ENCODE measurements at places on chromosomes 12 and 14.
A peak's percentile ranks its signal among the peaks of the same experiment; 100 is the strongest.

- DNase-seq = no peak
These were observed 61.2 kb upstream of the DIO3 start for GRCh38 chr14:101500061-101500460.

- DNase-seq = no peak
These were observed 63.9 kb upstream of the GALNT9 start for GRCh38 chr12:132393245-132393795.

- no peak for DNase-seq
These were observed 25.5 kb downstream of the GCH1 start for GRCh38 chr14:54877015-54877702.

DNA sequence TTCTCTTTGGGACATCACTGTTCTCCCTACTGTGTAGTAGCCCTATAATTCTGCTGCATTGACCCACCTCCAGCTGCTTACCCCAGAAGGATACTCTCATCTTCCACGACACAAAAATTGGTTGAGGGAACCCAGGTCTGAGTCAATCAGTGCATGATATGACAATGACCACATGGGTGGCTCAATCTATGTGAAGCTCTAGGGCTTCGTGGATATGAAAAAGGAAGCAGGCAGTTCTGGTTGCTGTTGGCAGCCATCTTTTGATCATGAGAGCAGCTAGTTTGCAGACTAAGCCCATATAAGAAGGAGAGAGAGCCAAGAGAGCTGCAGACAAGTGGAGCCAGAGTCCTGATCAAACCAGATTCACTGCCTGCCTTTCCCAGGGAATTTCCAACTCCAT lies 57.9 kb downstream of the AVPR1A start:
- no peak for DNase-seq

GRCh38 chr12:509500-509899 lies 49.8 kb downstream of the B4GALNT3 start:
- no peak for DNase-seq

DNA sequence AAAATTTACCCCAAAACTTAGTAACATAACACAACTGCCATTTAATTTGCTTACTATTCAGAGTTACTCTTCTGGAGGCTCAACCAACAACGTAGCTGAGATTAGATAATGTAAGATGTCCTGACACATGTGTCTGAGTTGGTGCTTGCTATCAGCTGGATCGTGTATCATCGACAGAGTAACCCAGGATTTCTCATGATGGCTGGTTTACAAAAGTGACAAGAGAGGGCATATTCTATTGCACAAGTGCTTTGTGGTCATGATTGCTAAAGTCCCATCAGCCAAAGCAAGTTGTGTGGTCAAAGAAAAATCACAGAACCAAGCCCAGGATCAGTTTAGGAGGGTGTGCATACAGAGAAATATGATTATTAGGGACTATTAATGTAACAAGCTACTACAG lies 73.4 kb downstream of the CAPZA3 start:
- no peak for DNase-seq

- no peak for DNase-seq
These were observed 11.4 kb downstream of the DUSP6 start for GRCh38 chr12:89340861-89341260.

- no peak for DNase-seq
These were observed 63.9 kb downstream of the MYRFL start for GRCh38 chr12:69888901-69889300.

DNA sequence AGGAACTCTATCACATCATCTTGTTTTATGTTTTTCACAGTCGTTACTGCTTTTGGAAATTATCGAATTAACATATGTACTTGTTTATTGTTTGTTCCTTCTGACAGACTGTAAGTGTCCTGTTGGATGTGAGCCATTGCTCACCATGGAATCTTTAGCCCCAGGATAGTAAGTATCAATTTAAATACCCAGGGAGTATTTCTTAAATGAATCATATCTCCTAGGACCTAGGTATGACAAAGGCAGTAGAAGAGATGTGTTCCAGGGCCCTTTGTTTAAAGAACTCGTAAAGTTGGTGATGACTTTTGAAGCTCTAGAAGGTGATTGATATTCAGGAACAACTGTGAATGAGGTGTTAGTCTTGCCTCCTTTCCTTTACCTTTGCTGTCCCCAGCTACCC lies 30.3 kb upstream of the STRAP start:
- DNase-seq = no peak

- DNase-seq = no peak
These were observed 8.5 kb downstream of the VCPKMT start for GRCh38 chr14:50107850-50108249.

DNA sequence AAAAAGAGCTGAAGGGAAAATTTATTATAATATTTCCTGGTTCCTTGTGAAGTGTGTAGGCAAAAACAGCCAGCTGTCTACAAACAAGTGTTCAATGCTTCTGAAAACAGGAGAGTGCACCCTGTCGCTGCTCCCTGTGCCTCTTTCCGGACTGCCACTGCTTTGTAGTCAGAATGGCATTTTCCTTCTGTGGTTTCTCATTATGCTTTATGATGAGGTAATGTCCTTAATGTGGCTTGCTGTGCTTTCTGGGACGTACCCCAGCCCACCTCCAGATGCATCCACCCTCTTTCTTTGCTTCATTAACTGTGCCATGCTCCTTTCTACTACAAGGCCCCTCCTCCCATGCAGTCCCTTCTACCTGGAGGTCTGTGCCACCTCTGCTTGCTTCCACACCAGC lies 148.1 kb downstream of the SYT1 start:
- DNase-seq = no peak

DNA sequence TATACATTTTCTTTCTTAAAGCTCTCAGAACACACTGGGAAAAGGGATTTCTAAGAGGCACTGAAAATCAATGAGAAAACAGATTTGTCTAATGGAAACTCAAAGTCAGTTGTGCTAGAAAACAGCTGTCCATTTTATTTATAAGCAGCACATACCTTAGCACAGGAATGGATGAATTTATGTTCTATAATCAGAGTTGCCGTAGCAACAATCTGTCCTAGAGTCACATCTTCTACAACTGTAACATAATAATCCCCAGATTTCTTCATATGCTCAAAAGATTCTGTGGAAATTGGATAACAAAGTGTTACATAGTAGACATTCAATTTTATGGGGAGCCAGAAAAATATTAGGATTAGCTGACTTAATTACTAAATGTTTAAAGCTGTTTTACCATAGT lies 9.8 kb downstream of the GNPNAT1 start:
- DNase-seq = no peak

DNA sequence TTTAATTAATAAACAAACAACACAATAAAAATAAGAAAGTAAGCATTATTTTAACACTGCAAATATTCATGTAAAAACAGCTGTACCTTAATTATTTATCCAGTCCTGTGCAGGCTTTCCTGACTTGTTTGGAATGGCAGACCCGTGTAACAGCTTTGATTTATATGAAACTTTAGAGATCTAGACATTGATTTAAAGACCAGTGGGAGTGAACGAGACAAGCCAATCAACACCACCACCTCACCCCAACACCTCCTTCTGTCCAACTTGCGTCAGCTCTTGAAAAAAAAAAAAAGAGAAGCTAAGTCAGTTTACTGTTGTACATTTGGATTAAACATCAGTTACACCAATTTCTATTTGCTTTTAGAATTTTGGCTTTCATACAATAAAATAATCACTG lies 22.3 kb downstream of the SLC38A4 start:
- DNase-seq = no peak

DNA sequence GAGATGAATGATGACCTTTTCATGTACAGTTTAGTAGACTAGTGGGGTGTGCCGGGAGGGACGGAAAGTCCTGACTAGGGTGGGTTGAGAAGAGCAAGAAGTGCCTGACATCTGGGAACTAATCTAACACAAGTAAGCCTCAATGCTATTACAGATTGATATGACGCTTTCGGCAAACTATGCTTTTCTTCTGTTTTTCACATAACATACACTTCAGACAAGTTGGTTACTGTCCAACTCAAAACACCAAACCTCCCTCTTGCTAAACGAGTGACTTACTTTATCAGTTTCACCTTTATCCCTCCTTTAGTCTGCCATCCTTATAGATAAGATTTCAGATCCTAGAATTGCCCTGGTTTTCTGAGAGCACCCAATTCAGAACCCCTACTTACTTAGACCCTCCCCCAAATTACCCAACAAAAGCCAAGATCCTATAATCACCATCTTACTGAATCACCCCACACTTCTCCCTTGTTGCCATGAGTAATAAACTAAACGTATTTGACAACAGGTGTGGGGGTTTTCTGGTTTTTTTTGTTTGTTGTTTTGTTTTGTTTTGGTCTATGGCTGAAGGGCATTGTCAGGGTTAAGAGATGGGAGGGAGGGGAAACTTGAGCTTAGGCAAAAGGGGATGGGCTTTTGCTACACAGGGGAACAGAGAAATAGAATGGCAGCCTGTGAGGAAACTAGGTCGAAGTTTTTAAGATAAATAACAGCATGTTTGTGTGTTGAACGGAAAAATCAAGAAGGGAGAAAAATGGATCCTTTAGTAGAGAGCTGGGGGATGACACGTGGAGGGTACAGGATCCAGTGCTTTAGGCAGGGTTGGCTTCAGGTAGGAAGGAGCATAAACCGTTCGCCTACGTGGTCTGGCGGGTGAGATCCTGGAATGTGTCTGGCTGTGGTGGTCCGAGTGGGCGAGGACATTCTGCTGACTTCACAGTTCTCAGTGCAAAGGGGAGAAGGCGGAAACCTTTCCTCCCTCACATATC lies 6.1 kb upstream of the PSMA3 start:
- peak; percentile 34 for DNase-seq

- DNase-seq = no peak
These were observed 184.4 kb upstream of the BCL2L14 start for GRCh38 chr12:11886339-11886738.

DNA sequence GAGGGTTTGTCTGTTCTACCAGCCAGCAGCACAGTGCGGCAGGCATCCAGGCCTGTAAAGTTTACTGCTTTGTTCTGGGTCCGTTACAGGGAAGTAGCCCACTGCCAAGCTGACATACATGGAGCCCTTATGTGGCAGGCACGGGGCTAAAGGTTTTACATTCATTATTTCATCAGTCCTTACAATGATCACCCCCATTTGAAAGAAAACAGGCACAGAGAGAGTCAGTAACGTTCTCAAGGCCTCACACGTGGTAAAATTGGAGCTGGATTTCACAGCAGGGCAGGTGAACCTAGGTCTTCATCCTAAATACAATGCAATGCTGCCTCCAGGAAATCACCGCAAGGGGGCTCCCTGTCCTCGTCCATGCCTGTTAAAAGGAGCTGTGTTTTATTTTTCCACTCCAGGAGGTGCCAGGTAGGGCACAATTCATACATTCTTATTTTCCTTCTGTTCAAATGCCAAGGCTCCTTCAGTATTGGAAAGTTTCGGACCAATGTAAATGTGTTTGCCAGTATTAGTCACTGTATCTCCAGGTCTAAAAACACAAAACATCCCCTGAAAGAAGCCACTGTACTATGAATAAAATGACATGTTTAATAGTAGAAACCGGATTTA lies 172.2 kb upstream of the GZMB start:
- DNase-seq = no peak

DNA sequence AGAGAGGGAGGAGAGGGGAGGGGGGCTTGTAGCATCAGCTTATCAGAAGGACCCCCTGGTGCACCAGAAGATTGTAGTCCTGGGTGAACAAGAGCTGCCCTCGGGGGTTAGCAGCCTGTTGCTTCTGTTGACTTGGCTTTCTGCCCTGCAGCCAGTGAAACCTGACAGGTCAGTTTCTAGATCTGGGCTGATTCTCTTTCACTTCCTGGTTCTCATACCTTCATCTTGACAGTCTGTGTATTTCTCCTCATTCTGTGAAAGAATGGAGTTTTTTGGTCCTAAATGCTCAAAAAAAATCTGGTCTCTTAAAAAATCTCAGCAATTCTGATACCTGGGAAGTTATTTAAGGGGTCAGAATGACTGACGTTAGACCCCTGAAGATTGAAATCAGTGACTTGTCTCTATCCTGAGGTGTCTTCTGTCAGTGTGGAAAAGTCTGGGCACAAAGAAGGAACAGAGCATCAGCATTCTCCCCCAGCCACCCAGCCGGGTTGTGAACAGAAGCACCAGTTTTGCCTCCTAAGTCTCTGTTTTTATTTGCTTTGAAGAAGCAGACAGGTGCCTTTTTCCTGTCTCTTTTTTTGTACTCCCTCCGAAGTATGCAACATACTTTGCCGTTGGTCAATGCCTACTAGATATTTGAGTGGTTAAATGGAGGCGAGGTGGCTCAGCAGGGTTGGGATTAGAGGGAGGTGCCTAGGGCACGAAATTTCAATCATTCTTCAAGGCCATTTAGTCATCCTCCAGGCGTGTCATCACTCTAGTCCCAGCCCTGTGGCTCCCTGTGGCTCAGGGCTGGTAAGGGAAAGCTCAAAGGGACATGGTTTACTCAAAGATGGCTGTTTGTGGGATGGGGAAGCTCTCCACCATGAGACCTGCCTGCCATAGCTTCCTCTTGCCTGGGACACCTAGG lies 24.0 kb downstream of the TTC9 start:
- DNase-seq = no peak

GRCh38 chr12:49190974-49191373 lies 2.1 kb upstream of the TUBA1A start:
- DNase-seq = no peak

GRCh38 chr12:52249511-52250047 lies 16.5 kb downstream of the KRT7 start:
- no peak for DNase-seq

DNA sequence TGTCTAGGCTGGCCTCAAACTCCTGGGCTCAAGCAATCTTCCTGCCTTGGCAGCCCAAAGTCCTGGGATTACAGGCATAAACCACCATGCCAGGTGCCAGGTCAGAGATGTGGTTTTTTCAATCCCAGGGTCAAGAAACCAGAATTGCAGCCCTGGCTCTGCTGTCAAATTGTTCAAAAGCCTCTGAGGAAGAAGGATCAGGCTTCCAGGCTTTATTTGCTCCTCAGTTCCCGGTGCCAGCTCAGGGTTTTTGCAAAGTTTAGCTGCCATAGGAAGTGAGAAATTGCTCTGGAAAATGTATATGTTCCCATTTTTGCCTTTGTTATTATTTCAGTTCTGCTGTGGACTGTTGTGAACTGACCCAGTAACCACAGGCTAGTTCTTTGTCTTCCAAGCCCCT lies 28.7 kb downstream of the WNT5B start:
- DNase-seq = no peak

DNA sequence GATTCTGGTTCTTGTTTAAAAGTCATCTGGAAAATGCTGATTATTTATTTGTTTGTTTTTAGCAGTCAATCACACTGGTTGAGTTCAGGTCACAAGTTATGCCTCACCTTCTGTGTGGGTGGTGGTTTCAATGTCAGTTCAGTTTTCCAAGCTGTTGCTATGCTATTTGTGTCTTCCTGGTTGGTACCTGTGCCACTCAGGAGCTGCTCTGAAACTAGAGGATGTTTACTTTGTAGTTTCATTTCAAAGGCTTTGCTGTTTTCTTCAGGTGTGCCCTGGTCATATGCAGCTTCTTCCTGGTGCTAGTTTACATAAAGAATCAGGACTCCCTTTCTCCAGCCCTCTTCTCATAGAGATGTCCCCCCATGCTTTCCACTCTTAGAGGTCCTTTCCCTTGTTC lies 75.7 kb upstream of the PPP4R3A start:
- DNase-seq = no peak

GRCh38 chr14:67050896-67051295 lies 138.3 kb upstream of the GARIN2 start:
- DNase-seq = no peak
